CD4-positive, CD25-positive, alpha-beta regulatory T cell (primary cell): ENCODE measurements at places on chromosomes 4 and X.
A peak's percentile ranks its signal among the peaks of the same experiment; 100 is the strongest.

GRCh38 chrX:132292793-132293192, 73.5 kb upstream of the RAP2C start:
- no peak for DNase-seq

GRCh38 chrX:49879656-49880277, 483 bp downstream of the USP27X start:
- DNase-seq, result no peak

- DNase-seq, result no peak
Measured at GRCh38 chr4:46441136-46441859, 51.4 kb upstream of the GABRA2 start.

DNA sequence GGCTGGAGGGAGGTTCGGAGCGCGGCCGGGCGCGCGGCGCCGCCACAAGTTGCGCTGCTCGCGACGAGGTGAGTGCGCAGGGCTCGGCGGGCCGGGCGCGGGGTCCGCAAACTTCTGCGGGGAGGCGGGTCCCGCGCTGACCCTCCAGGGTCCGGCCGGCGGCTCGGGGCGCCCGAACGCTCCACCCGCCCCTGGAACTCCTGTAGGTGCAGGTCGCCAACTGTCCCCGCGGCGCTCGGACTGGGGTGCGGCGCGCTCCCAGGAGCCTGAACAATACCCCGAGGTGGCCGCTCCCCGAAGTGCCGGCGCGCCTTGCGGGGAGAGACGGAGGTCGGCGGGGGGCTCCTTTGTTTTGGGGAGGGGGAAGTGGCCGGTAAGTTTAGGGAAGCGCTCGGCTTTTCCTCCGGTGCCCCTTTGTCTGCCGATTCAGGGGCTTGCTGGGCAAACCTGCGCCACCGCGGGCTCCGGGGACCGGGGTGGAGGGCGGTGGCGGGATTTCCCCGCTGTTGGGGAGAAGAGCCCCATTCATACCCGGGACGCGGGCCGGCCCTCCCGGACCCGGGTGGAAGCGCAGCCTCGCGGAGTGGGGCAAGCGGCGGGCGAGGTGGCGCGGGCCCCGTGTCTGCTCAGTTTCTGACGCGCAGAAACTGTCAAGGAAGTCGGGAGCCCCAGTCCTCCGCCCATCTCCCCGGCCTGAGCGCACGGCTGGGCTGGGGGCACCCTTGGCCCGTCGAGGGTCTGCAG, 694 bp downstream of the TBL1X start:
- DNase-seq, result peak; percentile 29

GRCh38 chrX:122439831-122440230, 744.2 kb upstream of the GRIA3 start:
- no peak for DNase-seq

DNA sequence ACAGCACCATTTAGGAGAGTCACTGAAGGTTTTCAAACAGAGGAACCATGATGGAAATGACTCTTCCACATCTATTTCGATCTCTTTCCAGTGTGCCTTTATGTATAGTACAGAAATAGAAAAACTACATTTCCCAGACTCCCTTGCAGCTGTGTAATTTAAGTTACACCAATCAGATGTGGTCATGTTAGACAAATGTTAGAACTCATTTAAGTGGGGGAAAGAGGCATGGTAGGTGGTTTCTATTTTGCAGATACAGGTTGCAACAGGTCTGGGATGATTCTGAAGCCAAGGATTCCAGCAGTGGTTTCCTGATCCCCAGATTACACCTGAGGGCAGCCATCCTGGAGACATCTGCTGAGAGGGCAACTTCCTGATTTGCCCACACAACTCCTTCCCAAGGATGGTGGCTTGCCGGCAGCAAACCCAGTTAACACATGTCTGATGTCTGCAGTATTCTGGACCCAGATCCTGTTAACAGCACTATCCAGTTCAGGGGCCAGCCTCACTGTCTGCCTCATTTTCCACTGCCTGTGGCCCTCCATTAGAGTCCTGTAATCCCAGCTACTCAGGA, 38.7 kb upstream of the PDK3 start:
- no peak for DNase-seq

DNA sequence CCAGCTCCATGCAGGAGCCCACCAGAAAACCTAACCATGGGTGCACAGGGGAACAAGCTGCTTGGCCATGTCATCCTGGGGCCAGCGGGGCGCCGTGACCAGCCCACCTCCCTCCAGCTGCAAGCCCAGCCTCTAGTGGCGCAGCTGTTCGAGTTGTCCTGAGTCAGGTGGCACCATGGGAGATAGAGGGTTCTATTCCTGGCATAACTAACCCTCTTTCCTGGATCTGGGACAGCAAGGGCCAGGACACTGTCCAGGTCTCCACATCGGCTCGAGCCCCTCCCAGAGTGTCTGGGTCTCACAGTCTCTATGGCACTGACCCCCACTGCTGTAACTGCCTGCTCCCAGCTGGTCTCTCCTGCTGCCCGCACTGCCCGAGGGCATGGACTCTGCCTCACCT, 16.7 kb downstream of the ABLIM2 start:
- no peak for DNase-seq

DNA sequence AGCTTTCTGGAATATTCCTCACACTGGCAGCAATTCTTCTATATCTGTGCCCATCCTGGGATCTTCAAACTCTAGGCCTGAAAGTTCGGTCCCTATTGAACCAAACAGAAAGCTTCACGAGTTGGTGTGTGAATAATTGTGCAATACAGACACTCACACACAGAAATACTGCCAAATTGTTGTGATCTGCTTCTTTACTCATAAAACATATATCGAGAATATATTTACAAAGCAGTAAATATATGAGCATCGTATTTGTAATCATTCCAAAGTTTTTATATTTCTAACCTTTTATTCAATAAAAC, 56.6 kb upstream of the BEX4 start:
- DNase-seq, result no peak

DNA sequence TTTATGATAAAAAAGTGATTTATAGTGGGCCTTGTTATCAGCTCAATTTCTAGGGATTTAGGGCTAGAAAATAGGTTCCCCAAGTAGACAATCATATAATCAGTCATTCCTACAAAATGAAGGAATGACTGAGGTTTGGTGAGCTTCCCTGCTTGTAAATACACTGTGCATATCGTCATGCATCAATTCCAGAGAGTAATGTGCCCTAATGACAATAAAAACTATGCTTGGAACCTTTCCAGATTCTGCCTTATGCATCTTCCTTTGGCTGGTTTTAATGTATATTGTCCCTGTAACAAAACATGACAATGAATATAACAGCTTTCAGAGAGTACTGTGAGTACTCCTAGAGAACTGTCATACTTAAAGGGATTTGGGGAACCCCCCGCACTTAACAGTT, 1310.9 kb downstream of the PCDH7 start:
- DNase-seq, result no peak

GRCh38 chrX:13397878-13398818, 78.3 kb upstream of the ATXN3L start:
- DNase-seq, result no peak

- DNase-seq, result no peak
Measured at GRCh38 chr4:24693636-24694035, 101.7 kb upstream of the SOD3 start.

- DNase-seq, result no peak
Measured at GRCh38 chr4:137067735-137068134, 464.6 kb downstream of the PCDH18 start.

DNA sequence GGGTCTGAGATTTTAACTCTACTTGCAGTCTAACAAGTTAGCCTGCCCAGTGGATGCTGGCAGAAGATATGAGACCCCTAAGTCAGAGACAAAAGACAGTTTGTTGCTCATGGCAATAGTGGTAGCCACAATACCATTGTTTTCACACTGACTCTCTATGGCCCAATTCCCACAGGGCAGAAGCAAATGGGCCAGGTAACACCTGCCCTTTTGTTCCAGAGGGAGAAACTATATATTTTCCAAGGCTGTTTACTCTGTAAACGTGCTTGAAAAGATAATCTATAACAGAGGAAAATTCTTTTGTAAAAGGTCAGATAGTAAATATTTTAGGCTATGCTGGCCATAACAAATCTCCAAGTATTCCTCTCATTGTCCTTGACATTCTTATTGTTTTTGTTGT, 57.2 kb upstream of the NPNT start:
- DNase-seq, result no peak

- no peak for DNase-seq
Measured at GRCh38 chr4:1449475-1449832, 43.2 kb upstream of the NKX1-1 start.

- DNase-seq, result no peak
Measured at GRCh38 chr4:2078584-2078983, 19.5 kb downstream of the NAT8L start.

DNA sequence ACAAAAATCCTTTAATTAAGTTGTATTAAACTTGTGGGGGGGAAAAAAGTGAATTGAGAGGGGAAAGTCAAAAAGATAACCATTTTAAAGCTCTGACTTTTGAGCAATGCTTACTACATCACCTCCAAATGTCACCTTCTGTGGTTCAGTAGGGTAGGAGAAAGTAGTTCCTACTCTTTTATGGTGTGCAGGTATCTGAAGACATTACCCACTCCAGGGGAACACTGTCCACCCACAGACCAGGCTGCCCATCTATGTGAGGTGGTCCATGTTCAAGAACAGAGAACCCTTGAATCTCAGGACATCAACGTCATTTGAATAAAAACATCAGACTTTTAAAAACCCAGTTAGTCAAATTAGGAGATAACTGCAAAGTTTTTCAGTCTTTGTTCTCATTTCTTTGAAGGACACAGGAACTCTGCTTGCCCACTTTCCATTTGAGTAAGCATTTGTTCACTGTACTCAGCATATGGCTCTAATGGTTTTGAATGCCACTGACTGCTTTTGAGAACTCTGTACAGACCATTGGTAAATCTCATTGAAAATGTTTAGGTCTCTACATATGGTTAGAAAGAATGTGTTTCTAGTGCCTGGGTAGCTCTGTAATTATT, 18.4 kb downstream of the NMU start:
- DNase-seq, result peak; percentile 68

- DNase-seq, result peak; percentile 55
Measured at GRCh38 chrX:154486396-154487207, at the start of gene UBL4A. Gene UBL4A, minus strand, starts transcription at chrX:154486615. Its CDS starts 31 bp downstream, at chrX:154486584.

GRCh38 chr4:151207868-151208267, 69.1 kb upstream of the PRSS48 start:
- DNase-seq, result no peak

DNA sequence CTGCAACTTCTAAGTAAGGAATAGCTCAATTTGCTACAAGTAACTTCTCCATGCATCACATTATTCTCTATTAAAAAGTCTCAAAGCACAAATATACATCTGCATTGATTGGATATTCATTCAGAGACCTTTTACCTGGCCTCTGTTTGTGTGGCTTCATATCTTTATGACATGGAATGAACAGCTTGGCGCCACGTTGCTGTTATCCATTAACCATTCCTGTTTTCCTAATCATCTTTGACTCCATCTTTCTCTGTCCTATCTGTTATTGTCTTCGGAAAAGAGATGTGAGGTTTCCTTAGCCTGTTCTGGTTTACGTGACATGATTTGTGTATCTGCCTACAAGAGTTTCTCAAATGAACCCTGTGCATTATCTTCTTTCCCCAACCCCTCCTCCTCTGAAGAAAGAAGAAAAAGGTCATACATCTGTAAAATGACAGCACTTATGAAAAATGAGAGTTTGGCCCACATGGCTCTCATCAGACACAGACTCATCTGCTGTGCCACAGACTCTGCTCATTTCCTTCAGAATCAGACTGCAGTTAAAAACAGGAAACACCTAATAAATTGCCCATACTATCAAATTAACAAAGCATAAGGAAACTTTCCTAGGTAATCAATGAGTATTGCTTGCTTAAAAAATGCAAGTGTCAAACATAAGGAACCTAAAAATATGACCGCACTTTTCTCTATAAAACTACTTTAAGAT, 347.6 kb upstream of the FAM241A start:
- no peak for DNase-seq

DNA sequence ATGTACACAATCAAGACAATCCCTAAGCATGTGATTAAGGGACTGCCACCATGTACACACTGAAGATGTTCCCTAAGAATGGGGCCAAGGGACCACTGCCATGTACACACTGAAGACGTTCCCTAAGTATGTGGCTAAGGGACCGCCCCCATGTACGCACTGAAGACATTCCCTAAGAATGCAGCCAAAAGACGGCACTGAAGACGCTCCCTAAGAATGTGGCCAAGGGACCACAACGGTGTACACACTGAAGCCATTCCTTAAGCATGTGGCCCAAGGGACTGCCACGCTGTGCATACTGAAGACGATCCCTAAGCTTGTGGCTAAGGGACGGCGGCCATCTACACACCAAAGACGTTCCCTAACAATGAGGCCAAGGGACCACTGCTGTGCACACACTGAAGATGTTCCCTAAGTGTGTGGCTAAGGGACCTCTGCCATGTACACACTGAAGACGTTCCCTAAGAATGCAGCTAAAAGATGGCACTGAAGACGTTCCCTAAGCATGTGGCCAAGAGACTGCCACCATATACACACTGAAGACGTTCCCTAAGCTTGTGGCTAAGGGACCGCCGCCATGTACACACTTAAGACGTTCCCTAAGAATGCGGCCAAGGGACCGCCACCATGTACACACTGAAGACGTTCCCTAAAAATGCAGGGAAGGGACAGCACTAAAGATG, 26.4 kb downstream of the DHRSX start:
- DNase-seq, result no peak

GRCh38 chr4:4491396-4491893, 50.4 kb downstream of the STX18 start:
- DNase-seq, result no peak

DNA sequence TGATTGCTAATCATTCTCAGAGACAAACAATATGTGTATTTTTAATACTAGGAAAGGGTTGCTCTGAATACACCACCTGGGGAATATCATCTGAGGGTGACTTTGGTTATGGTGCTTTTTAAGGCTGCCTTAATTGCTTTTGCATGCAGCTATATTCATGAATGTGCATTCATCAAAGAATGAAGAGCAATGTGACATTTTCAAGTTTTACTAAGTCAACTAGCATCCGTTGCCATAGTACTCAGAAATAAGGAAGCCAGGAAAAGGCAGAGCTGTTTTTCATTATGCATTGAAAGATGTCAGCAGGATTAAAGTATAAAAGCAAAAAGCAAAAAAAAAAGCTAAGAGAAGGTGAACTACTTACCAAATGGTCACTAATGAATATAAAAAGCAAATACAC, 67.4 kb upstream of the PCDH18 start:
- DNase-seq, result no peak

DNA sequence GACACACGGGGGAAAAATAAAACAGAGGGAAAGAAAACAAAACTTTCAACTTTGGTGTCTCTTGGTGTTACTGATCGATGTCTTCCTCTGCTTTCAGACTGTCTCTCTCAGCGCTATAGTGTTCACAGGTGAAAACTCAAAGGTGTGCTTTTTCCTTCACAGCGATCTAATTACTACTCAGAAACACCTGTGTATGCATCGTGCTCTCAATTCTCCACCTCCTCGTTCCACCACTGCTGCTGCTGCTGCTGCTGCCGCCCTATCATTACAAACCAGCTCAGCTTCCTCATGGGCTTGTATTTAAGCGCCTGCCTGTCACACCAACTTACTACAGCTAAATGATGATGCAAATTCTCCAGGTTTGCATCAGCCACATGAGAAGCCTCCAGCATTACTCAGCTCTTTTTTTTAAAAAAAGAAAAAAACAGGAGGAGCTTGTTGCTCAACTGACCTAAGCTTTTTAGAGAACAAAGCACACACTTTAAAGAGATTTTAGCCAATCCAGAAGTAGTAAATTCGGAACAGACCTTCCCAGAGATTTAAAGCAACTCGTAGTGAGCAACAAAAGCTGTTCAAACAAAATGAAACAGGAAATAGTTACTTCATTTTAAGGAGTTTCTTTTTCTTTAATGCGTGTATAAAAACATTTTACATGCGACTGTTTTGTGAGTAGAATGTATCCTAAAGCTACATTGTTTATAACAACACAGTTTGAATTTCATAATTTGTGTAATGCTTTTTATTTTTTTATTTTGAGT, at the start of gene SLC7A11:
TSS of gene SLC7A11 (minus strand) at position 274 of the 758 bp plus-strand sequence. CDS start 280 bp downstream, outside the sequence.
- DNase-seq, result no peak
